Stimulated activated naive CD8-positive, alpha-beta T cell treated with anti-CD3 and anti-CD28 coated beads, Interleukin-15, amount 100 ng/mL, for 72 hours (primary cell): ENCODE measurements at places on chromosomes 7 and 10.

GRCh38 chr7:119720541-119720940 is 552.4 kb upstream of the KCND2 start:
- DNase-seq, result no peak

GRCh38 chr7:100221767-100222444 is 2.2 kb downstream of the PVRIG start:
- DNase-seq, result no peak

GRCh38 chr10:49118430-49119074 is 3.2 kb upstream of the VSTM4 start:
- DNase-seq, result no peak

DNA sequence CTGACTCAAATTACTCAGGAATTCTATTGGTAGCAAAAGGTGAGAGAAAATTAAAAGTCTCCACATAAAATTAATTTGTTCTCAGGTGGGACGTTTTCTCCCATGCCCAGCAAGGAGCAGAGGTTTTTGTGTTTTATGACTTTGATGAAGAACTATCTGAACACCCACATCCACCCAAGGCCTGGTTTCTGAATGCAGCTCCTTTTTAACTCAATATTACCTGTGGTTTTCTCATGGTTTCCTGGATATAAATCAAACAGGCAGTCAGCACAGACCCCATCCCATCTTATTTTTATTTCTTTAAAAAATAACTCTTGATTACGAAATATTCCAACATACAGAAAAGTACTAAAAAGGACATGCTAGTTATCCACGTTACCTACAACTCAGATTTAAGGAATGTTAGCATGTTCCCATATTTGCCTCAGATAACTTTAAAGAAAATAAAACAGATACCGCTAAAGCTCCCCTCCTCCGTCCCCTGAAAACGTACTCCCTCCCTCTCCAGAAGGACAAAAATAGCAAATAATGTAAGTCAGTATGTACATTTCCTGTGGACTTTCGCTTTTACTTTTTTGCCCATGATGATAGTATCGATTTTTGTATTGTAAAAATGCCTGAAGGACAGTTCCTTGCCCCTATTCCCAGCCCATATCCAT is 43.4 kb downstream of the GLI3 start:
- no peak for DNase-seq

DNA sequence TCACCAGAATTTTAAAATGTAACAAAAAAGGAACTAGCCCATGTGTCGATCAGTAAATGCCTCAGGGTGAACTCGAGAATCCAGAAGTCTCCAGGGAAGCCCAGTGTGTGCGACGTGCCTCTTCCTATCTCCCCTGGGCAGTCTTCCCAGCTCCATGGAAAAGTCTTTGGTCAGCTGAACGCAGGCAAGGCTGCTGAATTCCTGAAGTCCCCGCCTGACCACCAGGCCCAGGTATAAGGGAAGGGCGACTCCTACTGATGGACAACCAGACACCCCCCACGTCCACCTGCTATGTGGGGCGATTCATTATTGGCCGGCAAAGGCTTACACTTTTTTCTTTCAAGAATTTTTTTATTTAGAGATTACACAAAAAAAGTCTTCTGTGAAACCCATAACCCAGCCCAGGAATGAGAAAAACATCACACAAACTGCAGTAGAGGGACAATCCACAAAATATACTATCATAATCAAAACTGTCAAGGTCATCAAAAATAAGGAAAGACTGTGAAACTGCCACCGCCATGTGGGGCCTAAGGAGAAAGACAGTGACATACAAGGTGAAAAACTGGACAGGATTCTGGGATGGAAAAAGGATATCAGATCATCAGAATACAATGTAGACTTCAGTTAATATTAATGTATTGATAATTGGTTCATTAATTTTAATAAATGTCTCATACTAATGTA is 93.5 kb downstream of the CTBP2 start:
- DNase-seq, result no peak
